Urothelium cell line (cell line): ENCODE measurements at places on chromosomes 1 and 21.

DNA sequence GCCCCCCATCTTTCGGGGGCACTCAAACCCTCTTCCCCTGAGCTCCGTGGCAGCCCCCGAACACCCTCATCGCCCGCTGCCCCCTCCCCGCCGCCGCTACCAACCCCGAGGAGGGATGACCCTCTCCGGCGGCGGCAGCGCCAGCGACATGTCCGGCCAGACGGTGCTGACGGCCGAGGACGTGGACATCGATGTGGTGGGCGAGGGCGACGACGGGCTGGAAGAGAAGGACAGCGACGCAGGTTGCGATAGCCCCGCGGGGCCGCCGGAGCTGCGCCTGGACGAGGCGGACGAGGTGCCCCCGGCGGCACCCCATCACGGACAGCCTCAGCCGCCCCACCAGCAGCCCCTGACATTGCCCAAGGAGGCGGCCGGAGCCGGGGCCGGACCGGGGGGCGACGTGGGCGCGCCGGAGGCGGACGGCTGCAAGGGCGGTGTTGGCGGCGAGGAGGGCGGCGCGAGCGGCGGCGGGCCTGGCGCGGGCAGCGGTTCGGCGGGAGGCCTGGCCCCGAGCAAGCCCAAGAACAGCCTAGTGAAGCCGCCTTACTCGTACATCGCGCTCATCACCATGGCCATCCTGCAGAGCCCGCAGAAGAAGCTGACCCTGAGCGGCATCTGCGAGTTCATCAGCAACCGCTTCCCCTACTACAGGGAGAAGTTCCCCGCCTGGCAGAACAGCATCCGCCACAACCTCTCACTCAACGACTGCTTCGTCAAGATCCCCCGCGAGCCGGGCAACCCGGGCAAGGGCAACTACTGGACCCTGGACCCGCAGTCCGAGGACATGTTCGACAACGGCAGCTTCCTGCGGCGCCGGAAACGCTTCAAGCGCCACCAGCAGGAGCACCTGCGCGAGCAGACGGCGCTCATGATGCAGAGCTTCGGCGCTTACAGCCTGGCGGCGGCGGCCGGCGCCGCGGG lies 837 bp downstream of the FOXD3 start:
- DNase-seq: no peak

GRCh38 chr1:232435729-232436128 lies 194.2 kb downstream of the SIPA1L2 start:
- DNase-seq: no peak

GRCh38 chr1:187465441-187465840 lies 636.7 kb downstream of the PLA2G4A start:
- DNase-seq: no peak

- no peak for DNase-seq
Measured at GRCh38 chr1:41529621-41530395, 45.3 kb upstream of the EDN2 start.

DNA sequence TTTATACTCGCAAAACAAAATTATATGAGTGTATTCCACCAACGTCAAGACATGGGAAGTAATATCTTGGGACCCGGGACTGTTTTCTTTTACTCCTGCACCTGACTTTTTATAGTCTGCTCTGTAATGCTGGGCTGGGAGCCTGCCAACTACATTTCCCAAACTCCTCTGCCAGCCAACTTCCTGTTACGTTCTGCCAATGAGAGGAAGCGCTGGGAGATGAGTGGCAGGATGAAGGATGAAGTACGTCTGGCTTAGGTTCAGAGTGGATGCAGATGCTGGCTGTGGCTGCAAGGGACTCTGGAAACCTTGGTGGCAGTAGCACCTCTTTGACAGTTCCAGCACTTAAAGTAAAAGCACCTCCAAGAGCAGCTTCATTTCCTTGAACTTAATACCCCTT lies 59.6 kb downstream of the USP24 start:
- peak; percentile 10 for DNase-seq

- no peak for DNase-seq
Measured at GRCh38 chr1:184624051-184624450, 130.6 kb downstream of the EDEM3 start.

- DNase-seq: no peak
Measured at GRCh38 chr1:82995951-82996350, 1003.0 kb downstream of the TTLL7 start.

DNA sequence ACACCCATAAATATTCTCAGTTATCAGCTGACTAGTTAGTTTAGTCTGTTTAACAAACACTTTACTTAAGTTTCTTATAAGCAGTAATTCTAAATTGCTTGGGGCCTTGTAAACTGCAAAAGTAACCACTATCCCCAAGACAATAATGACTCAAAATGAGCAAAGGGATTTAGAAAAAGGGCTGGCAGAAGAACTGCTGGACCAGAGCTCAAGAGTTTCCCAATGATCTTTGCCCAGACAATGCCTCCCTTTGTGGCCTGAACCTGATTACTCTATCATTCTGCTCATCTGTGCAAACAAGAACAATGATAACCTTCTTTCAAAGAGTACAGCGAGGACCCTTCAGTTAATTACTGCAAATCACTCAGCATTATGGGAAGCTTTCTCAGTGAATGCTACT lies 123.5 kb downstream of the TIAM1 start:
- peak; percentile 33 for DNase-seq
